ENCODE measurements at places on chromosomes 7 and 10.
A peak's percentile ranks its signal among the peaks of the same experiment; 100 is the strongest.

DNA sequence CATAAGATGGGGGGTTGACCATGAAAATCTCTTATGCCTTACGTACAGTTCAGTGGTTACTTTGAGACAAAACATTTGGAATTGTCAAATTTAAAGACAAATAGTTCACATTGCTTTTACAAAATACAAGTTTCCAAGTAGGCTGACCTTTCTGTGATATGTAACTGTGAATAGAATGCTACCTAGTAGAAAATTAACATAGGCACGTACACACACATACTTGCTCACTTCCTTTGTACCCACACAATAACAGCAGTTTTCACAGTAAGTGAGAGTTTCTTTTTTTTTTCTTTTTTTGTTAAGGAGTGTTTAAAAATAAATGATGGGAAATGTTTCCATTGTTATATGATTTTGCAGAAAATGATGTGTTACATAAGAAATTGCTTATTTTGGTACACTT lies 53.3 kb upstream of the SP8 start:
- no peak for DNase-seq

DNA sequence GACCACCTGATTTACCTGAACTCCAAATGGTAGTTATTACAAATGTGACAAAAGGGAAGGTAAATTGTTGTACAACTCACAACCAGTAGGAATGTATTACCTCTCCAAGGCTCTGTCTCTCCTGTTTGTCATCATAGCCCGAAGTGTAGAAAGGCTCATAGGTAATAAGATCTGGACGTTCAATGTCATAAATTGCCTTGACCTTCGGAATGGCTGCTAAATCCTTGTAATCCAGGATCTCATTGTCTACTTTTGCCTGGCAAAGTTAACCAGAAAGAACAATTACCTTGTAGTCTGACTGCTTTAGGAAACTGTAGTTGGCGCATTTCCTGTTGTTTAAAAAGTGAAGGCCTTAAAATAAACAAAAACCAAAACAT lies 68.6 kb upstream of the AFAP1L2 start:
- DNase-seq = no peak

- DNase-seq = no peak
Observed at GRCh38 chr10:115045499-115045898, 47.7 kb upstream of the ATRNL1 start.

DNA sequence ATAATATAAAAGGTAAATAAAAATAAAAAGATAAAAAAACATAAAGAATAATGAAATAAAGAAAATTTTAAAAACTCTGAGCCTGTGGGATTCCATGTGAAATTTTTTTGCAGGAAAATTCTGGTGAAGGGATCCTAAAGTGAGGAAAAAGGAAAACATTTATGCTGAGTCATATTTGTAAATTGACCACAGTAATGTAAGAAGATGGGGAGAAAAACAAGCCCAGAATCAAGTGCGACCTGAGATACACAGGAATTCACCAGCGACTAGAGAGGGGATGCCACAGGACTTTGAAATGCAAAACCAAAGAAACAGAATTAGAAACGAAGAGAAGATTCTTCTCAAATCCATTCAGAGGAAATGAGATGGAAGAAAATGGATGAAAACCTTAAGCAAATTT lies 133.8 kb upstream of the PFKP start:
- no peak for DNase-seq

DNA sequence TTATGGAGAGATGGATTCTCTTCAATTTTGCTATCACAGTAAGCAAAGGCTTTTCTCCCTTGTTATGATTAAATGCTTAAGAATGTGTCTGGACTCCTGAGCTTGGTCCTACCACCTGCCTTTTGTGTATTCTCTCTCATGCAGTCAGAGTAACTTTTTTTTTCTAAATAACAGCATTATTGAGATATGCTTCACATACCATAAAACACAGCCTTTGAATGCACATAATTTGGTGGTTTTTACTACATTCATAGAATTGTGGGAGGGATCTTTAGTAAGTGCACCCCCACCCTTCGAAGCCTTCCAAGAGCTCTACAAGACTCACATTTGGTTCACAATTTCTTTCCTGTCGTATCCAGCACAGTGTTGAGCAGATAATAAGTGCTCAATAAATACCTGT lies 175.5 kb downstream of the ADAM12 start:
- DNase-seq = no peak

DNA sequence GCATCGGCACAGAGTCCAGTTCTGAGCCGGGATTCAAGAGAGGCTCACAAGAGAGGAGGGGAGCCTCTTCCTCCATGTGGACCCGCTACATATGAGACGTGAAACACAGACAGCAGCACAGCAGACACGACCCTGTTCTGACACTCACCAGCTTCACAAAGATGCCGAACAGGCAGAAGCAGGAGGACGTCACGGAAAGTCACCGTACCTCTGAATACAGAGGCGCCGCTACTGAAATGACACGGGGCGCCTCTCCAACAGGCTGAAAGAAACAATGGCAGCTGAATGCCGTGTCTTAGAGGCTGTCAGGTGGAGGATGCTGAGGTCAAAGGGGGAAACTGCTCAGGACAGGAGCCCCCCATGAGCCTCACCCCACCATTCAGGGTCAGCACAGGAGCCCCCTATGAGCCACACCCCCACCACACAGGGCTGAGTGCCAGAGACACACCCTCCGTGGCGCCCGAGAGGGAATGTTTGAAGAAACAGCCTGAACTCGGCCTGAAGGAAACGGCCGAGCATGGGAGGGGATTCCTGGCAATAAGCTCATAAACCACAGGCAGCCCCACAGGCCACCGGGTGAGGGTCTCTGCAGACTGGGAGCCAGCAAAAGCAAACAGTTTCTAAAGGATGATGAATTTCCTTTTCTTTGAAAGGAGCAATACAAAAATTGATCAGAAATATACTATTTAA lies 510.3 kb downstream of the PTPRN2 start:
- no peak for DNase-seq

DNA sequence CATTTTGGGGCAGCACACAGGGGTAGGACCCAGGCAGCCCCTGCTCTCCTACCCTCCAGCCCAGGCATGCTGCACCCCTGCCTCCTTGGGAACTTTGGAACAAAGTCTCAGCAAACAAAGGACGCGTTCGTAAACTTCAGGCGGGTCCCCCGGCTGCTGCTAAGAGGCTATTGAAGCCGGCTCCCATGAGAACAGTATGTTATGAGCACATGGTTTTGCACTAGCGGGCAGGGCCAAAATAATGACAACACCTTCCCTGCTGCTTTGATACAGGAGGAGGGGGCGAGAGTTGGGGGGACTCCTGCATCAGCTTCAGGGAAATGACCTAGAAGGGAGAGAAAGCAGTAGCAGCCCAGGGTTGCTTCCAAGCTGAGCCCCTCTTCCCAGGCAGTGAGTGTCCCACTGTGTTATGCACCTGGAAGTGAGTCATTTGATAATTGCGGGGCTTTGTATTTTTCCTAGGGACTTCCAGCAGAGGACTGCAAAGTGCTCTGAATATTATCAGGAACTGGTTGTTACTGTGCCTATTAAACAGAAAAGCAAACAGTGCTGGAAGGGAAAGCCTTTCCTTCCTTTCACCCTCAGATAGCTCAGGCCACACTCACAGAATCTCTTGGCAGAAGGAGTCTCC lies 6.9 kb downstream of the ITPRIP start:
- DNase-seq = peak; percentile 76

GRCh38 chr7:3960050-3960763 lies 659.2 kb downstream of the SDK1 start:
- DNase-seq = no peak

DNA sequence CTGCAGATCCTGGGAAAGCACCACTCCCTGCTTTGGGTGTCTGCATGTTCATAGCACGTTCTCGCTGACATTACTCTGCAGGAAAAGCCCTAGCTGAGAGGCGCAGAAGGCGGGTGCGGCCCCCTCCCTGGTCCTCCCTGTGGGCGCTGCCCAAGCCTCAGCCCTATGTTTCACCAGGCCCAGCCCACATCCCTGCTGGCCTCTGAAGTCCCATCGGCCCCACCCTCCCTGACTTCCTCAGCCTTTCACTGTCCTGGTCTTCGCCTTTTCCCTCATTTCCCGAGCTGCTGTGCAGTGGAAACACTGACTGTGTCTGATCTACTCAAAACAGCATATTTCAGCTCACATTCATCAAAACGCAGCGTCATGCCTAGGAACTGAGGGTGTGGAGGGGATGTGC lies 36.3 kb upstream of the DIP2C start:
- no peak for DNase-seq

- no peak for DNase-seq
Observed at GRCh38 chr7:140041659-140042385, 20.9 kb downstream of the PARP12 start.

DNA sequence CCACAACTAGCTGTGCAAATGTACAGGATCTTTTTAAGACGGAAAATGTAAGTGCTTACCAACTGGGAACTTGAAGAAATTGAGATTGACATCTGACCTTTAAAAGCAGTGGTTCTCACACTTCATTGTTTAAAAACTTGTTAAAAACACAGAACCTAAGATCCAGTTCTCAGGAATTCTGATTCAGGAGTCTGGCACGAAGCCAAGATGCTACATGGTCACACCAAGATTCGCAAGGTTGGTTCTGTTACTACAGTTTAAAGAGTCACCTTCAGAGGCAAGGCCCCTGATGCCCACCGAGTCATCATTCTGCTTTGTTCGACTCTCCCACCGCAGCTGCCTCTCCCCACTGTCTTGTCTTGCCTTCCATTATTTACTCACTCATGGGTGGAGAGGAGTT lies 113.3 kb downstream of the GLI3 start:
- no peak for DNase-seq

DNA sequence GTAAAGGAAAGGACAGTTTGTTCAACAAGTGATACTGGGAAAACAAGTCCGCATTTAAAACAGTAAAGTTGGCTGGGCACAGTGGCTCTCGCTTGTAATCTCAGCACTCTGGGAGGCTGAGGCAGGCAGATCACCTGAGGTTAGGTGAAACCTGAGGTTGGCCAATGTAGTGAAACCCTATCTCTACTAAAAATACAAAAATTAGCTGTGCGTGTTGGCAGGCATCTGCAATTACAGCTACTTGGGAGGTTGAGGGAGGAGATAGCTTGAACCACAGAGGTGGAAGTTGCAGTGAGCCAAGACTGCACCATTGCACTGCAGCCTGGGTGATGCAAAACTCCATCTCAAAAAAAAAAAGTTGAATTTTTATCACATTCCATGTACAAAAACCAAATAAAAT lies 35.7 kb downstream of the ZNF92 start:
- DNase-seq = no peak

- no peak for DNase-seq
Observed at GRCh38 chr7:47521011-47521795, 60.7 kb downstream of the TNS3 start.

DNA sequence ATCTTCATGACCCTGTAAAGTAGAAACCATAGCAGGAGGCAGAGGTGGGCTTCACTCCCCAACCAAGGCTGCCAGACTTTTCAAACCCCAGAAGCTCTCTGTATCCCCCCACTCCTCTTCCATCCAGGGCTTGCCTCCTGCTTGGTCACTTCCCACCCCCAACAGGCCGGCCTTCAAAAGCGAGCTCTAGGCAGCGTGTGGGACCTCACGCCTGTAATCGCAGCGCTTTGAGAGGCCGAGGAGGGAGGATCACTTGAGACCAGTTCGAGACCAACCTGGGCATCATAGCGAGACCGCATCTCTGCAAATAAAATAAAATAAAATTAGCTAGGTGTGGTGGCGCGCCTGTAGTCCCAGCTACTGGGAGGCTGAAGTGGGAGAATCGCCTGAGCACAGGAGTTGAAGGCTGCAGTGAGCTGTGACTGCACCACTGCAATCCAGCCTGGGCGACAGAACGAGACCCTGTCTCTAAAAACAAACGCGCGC lies 743 bp upstream of the POR start:
- DNase-seq = peak; percentile 78

DNA sequence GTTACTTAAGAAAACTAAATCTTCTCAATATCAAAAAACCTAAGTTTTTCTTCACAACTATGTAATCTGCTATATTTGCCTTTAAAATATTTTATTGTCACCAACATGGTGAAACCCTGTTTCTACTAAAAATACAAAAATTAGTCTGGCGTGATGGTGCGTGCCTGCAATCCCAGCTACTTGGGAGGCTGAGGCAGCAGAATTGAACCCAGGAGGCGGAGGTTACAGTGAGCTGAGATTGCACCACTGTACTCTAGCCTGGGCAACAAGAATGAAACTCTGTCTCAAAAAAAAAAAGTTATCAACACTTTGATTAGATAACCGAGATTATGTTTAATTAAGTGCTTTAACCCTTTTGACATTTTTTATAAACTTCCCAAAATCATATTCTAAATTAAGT lies 28.3 kb upstream of the CLDN4 start:
- peak; percentile 1 for DNase-seq

DNA sequence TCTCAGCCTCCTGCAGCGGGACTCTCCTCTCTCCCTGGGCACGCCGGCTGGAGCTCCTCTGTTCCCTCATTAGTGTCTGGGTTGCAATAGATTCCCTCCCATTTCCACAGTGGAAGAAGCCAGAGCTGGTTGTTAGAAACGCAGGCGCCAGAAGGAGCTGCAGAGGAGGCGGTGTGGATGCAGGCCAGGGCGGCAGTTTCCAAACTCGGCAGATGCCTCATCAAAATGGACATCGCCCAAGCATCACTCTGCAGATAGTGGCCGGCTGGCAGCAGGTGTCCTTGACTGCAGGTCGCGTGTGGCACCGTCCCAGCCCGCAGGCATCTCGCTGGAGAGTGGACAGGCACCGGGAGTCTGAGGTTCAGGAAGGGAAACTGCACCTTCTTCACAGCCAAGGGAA lies 201.8 kb downstream of the TCERG1L start:
- no peak for DNase-seq

DNA sequence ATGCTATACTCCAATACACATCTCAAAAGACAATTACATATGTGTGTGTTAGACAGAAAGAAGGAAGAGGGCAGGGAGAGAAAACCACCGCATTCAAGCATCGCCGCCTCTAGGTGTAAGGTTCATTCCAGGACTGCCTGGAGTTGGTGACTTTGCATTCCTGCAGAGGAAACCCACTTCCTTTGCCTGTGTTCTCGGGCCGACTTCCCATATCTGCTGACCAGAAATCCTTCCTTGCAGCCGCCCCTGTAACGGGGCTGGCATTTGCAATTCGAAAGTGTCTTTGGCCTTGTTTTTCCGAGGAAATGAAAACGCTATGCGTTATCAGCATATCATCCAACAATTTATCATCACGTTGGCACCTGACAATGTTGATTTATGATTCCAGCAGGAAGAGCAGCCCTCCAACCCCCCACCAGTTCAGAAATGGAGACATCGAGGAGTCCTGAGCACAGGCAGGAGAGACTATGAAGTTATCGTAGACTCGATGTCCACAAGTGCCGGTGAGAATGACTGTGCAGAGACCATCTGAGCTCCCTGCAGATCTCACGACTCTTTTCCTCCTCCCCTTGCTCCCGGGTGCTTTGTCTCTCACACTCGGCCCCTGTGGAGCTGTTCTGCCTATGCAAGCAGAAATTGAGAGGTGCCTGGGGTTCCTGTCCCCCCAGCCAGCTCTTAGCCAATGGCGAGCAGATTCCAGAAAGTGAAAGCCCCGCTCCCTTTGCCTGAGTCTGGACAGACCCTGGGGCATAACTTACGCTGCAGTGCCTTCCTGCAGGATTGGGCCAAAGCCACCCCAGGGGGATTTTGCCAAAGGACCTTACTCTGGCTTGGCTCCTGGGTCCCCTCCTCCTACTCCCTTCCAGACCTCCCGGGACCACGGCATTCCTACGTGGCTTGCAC lies 68.9 kb upstream of the FOXK1 start:
- no peak for DNase-seq

All from coronary artery (tissue), 2 donors.